Mesenteric fat pad (tissue), 1 donor: ENCODE measurements at places on chromosomes 5 and 9.

- DNase-seq, result no peak
Observed at GRCh38 chr9:111853450-111853827, 43.2 kb upstream of the UGCG start.

- DNase-seq, result no peak
Observed at GRCh38 chr9:12955510-12956163, 180.8 kb downstream of the LURAP1L start.

- DNase-seq, result peak; percentile 82
Observed at GRCh38 chr9:33924978-33925797, 108.2 kb downstream of the UBE2R2 start.

- no peak for DNase-seq
Observed at GRCh38 chr5:176296-176823, 14.9 kb upstream of the LRRC14B start.

DNA sequence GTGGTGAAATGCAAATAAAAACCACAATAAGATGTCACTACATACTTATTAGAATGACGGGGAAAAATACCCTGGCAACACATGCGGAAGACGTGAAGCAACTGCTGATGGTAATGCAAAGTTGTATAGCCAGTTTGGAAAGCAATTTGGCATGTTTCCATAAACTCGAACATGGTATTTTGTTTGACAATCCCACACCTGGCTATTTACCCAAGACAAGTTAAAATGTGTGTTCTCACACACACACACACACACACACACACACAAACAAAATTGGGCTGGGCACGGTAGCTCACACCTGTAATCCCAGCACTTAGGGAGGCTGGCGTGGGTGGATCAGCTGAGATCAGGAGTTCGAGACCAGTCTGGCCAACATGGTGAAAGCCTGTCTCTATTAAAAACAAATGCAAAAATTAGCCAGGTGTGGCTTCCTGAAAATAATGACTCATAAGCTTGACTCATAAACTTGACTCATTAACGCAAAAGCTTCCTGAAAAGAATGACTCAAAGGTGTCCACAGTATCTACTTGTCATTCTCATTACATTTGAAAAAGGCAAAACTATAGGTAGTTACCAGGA is 456.5 kb downstream of the CDH18 start:
- DNase-seq, result no peak

DNA sequence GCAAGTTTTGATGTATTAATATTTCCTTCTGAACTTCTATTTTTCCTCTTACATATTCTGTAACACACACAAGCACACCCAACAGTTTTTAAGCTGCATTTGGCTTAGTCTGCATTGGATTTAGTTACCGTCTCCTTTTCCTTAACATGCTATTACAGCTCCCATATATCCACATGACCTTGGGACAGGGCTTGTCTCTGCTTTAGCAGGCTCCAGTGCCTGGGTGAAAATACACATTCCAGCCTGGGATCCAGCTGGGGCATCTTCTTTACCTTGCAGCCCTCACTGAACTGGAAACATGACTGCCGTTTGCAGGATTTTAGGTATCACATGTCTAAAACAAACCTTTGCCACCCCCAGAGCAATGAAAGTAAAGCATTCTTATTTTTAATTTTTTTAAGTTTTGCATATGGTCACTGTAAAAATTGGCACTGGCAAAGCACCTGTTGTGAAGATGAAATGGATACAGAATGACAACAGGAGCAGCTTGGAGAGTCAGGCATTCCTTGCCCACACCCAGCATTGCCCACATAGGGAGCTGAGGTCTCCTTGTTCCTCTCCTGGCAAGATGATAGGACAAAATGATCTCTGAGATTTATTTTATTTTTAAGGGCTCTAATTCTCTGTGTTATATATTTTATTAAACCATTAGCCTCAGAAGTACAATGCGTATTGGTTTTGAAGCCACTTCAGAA is 4.0 kb downstream of the GADD45G start:
- peak; percentile 14 for DNase-seq

DNA sequence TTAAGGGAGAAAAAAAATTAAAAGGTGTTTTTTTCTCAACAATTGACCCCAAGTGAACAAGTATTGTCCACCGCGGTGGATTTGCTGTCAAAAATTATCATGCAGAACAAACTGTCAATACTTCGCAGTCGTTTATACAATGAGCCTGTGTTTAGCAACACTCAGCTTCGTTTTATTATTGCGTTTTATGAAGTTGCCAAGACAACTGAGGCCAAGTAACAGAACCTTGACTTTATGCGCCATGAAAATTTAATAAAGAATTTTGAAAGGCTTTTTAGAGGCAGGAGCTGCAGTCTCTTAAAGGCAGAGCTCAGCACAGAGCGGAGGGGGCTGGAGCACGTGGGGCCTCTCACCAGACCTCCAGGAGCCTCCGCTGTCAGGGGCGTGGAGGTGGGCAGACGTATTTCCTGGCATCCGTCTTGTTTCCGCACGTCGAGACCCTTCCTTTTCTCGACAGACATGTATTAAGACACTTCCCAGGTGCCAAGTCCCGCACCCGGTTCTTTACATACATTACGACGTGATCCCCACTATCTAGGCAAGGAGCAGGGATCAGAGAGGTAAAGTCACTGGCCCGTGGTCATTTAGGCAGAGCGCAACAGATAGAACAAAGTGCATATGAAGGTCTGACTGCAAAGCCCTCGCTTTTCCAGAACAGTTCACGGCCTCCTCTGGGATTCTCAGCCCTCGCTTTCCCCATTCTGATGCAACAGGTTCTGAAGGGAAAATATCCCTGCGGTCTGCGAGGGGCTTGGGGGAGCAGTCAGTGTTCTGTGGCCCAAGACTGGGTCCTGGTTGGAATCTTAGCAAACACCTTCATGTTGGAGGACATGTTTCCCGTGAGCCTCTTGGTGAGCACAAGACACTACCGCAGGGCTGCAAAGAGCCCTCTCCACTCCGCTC is 164.4 kb downstream of the DAB2IP start:
- peak; percentile 67 for DNase-seq

DNA sequence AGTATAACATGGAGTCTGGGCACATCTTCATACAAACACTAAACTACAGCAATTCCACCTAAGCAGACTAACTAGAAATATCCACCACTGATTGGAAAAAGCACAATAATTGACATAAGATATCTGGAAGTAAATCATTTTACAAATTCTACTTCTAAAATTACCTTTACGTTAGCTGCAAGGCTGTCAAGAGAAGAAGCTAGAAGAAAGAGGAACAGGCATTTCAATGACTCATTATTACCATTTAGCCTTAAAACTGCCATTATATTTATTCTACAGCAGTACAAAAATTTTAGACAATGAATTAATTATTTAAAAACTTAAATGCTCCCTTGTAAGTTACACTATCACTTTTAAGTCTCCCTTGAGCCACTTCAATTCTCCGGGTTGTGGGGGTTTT is 43.4 kb upstream of the PLPP6 start:
- no peak for DNase-seq

GRCh38 chr5:61177070-61177469 is 14.8 kb upstream of the SMIM15 start:
- no peak for DNase-seq

- DNase-seq, result no peak
Observed at GRCh38 chr9:99818500-99818899, 3.2 kb upstream of the NR4A3 start.

DNA sequence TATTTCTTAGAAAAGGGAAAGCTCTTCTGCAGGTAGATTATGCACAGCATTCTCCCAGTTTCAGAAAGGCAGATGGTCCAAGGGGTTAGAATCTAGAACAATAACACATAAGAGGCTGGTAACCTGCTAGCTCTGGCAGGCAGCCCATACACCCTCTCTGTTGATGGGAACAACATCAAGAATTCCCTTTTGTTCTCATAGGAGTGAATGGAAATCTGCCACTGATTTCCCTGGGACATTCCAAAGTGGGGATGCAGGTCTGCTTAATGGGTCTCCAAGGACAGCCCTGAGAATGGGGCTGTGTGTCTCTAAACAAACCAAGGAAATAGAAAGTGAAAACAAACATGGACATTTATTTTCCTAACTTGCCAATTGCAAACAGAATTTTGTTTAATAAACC is 456.8 kb downstream of the EBF1 start:
- no peak for DNase-seq

DNA sequence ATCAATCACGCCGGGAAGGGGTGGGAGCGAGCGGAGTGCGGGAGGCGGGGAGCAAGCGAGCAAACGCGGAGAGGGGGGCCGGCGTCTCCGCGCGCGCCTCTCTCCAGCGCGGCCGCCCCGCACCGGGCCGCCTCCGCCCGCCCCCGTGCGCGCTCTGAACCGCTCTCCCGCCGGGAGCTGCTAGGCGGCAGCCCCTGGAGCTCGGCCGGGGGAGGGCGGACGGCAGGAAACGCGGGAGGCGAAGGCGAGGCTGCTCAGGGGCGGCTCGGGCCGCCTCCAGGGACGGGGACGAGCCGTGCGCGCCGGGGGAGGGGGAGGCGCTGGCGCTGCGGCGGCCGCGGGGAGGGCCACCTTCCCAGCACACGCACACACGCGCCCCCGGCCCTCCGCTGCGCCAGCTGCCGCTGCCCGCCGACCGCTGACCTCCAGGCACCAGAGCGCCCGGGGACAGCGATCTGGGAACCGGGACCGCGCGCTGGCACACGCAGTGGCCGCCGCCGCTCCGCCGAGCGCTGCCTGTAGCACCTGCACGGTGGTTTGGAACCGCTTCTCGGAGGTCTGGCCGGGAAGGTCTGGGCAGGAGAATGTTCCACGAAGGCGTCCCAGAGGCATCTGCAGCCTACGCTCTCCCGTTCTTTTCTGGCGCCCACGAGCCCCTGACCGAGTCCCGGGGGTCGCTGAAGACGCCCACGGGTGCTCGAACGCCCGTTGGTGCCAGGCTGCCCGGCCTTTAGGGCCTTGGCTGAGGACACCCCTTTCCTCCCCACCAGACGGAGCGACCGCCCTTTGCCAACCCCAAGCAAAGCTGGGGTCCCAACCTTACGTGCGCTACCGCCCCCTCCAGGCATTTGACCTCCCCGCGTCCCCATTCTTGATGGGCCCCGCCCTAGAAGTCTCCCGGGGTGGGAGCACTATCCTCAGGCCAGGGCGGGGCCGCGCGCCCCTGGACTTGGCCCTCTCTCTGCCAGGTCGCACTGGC is at the start of gene GABBR2:
TSS of gene GABBR2 (minus strand) at position 3 of the 979 bp plus-strand sequence. CDS start 198 bp downstream, outside the sequence.
- peak; percentile 71 for DNase-seq

DNA sequence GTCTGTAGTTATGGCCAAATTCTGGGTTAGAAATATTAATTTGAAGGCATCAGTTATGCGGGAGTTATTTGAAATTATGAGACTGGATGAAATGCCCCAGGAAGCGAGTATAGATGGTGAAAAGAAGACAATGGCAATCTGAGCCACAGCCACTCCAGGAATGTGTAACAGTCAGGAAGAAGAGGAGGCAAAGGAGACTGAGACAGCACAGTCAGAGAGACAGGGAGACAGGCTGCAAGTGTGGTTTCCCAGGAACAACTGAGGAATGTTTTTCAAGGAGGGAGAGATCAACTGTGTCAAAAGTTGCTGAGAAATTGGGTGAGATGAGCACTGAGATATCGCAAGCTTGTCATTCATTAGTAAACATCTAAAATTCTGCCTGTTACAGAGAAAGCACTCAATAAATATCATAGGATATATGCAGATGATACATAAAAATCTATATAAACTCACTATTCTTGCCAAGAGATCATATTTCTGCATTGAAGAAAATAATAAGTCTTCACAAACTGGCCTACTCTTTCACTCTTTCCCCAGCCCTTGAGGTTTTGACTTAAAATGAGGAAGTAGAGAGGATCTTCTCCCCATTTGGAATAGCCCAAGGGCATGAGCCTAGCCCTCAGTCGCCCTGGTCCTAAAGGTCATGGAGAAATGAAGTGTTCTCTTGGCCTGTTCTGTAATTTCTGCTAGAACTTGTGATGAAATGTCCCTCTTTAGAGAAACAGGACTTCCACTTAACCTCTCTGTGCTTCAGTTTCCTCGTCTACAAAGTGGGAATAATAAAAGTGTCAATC is 48.5 kb upstream of the RLN1 start:
- DNase-seq, result no peak

DNA sequence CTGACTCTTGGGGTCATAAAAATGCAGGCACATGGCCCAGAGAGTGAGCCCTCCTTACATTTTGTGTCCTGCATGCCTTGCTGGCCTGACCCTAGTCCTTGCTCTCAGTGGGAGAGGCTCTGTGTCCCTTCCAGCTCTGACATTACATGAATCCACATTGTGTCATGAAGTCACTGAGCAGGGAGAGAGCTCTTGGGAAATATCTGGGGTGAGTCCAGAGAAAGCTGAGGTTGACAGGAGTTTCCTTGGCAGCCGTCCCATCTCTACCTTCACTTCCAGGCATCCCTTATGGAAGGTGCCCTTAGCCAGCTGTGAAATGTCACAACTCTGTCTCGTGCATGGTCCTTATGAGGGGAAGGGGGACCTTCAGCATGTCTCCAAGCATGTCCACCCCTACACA is 41.0 kb downstream of the FAT2 start:
- DNase-seq, result peak; percentile 28

DNA sequence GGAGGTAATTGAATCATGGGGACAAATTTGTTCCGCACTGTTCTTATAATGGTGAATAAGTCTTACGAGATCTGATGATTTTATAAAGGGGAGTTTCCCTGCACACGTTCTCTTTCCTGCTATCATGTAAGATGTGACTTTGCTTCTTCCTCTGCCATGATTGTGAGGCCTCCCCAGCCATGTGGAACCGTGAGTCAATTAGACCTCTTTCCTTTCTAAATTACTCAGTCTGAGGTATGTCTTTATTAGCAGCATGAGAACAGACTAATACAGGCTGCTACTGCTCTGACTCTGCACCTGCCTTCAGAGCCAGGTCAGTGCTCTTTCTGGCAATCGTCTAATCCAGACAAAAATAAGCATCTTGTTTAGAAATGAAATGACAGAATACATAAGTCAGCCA is 479.2 kb upstream of the TUSC1 start:
- no peak for DNase-seq

DNA sequence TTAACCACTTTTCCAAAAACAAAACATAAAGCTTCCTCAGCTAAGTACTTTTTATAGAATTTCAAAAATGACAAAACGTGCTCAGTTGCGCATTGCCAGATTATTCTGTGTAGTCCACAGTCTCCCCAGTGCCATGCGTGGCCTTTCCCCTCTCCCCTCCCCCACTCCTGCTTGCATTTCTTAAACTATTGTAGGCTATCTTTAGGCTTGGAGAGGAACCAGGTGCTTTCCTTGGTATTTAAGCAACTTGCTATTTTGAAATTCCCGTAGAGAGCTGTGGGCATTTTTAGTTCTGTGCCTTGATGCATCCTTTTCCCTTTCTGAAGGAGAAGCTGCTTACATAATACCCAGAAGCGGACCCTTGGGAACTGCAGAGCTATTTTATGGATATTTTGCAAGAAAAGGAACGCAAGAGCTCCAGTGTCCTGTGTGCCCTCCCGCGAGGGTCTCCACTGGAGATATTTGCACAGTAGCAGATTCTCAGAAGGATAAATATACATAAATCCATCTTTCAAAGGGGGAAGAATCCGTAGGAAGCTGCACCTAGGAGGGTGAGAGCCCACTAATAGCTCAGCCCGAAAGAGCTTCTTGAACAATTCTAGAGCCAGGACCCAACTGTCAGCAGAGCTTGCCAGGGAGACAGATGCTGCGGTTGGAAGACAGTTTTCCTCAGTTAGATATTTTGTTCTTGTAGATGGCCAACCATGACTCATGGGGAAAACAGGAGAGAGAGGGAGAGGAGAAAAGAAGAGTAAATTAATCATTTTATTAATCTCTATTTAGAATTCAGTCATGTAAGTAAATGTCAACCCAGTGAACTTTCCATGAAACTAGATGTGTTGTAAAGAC is 1298.3 kb upstream of the WWC1 start:
- DNase-seq, result no peak
